ENCODE measurements at places on chromosomes 1 and 21.

- no peak for DNase-seq
These were observed 2.7 kb upstream of the MGST3 start for GRCh38 chr1:165628147-165628822.

GRCh38 chr1:99216956-99217355 is 47.3 kb upstream of the PLPPR4 start:
- DNase-seq: no peak

DNA sequence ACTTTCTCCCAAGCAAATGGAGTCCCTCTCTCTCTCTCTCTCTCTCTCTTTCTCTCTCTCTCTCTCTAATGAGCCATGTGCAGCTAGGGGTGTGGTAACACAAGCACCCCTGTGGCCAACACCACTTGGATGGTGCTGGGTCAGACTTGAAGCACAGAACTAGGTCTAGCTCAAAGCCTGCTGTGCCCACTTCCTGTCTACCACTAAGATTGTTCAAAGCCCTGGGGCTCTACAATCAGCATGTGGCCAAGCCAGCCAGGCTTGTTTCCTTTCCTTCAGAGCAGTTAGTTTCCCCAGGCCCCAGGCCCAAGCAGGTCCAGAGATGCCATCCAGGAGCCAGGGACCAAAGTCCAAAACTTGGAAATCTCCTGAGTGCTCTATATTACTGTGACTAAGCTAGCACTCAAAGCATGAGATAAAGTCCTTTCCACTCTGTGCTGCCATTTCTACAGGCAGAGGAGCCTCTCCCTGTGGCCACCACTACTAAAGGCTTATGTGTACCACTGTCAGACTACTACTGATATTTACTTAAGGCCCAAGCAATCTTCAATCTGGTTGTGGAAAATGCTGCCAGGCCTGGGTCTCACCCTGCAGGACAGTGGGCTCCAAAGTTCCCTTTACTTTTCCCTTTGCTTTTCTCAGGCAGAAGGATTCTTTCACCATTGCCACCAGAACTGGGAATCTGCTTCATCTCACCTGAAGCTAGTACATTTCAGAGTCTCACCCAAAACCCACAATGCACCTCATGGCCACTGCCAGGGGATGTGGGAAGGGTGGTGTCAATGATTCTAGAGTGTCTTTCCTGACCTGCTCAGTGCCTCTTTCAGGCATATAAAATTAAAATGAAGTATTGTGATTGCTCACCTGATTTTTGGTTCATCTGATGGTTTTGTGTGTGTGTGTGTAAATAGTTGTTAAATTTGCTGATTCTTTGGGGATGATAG is 999.5 kb downstream of the NCAM2 start:
- DNase-seq: peak; percentile 58

- peak; percentile 81 for DNase-seq
These were observed 1.4 kb upstream of the IRF2BP2 start for GRCh38 chr1:234611225-234611846.

DNA sequence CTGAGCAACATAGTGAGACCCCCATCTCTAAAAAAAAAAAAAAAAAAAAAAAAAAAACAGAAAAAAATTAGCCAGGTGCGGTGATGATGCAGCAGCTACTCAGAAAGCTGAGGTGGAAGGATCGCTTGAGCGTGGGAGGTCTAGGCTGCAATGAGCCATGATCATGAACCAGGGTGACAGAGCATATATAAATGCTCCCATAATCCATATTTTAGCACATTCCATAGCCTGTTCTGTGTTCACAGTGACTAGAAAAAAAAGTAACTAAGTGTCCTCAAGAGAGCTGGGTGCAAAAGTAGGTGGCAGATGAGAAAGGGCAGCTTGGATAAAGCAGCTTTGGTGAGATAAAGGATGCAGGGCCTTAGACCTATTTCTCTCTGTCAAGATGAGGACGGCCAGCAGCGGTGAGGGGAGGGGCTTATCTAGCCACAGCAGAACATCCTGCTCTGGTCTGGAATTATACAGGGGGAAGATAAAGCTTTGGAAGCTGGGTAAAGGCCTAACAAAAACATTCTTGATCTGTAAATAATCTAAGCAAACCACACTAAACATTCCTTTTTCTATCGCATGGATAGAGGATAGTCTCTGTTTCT is 205.3 kb downstream of the DAB1 start:
- DNase-seq: no peak

DNA sequence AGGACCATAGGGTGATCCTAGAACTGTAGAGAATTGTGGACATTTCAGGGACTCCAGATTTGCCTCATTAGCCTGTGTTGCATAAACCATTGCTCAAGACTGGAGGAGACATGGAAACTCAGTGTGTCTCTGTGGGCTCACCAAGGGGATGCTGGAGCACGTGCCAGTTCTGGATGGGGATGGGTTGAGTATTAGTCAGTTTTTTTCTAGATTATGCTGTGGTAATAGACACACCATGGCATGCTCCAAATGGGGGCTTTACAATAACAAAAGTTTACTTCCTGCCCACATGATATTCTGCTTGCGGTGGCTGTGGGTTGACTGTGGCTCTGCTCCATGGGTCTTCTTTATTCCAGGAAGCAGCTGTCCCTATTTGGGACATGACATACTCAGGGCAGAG is 125.4 kb downstream of the FOXD2 start:
- DNase-seq: peak; percentile 29

DNA sequence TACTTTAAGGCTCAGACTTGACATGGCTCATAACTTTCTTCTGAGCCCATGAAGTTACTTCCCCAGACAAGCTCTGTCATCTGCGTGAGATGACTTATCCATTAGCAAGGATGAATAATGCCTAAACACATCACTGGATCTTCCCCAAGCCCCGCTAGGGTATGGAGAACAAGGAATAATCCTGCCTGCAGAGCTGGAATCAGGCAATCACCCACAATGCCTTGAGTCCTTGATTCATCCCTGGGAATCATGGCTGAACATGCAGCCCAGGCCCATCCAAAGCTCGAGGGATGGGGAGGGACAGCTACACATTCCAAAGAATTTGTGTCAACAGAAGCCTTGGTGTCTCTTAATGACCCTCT is 131.7 kb downstream of the PSMG1 start:
- DNase-seq: no peak

DNA sequence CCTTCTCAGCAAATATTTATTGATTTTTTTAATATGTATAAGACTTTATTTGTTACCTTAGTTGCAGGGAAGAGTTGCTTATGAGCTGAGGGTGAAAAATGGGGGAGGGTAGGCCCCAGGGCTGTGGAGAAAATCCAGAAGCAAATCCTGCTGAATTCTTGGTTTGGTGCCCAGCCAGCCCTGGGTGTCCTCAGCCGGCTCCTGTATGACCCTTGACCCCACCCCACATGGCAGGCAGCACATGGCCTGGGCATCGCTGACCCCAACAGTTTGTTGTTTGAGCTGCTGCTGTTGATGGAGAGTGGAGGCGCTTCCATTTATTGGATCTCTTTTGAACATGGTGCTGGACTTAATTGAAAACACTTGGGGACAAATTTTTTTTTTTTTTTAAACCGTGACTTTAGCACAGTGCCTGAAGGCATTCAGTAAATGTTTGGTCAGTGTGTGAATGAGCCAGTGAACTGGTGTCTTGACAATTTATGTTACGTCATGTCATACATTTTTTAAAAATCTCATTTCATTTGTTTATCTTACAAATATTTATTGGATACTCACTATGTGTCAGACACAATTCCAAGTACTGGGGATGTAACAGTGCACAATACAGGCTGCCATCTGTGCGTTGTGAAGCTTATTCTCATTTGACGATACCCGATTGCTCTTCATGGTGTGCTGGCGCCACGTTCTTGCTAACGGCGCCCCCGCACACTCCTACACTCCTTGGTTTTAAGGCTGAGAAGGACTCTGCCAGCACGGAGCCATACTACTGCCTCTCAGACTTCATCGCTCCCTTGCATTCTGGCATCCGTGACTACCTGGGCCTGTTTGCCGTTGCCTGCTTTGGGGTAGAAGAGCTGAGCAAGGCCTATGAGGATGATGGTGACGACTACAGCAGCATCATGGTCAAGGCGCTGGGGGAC is 98.8 kb downstream of the MTR start:
- no peak for DNase-seq

DNA sequence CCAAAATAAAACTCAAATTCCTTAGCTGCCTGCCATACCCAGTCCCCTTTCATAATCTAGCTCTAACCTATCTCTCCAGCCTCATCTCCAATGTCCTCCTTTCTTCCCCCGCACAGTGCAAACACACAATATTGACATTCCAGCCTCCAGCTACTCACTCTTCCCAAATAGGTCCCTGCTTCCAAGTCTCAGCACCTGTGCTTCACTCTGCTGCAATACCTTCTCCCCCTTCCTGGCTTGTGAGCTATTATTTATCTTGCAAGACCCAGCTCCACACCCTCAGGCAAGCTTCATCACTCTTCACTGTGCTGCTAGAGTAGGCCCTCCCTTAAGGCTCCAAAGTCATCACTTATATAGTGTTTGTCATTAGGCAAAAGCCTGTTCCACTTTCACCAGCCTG is 9.7 kb downstream of the PLPP3 start:
- DNase-seq: no peak
